GM23338 (cell line): ENCODE measurements at places on chromosomes 2 and 18.

- DNase-seq, result no peak
Measured at GRCh38 chr2:105840933-105841332, 96.2 kb downstream of the NCK2 start.

DNA sequence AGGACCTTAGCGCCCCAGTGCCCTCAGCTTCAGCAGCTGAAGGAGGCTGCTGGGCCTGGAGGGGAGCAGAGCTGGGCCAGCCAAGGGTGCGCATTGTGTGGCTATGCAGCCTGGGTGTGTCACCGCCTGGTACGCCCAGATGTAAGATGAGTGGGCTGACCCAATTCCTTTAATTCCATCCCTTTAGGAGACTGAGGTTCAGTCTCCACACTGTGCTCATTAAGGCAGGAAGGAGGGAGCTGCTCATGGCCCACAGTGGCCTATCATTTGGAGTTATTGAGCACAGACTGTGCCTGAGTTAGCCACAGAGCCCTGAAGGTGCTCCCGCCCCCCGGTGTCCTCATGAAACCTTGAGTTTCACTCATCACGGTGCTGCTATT lies 194.1 kb upstream of the GLI2 start:
- no peak for DNase-seq

DNA sequence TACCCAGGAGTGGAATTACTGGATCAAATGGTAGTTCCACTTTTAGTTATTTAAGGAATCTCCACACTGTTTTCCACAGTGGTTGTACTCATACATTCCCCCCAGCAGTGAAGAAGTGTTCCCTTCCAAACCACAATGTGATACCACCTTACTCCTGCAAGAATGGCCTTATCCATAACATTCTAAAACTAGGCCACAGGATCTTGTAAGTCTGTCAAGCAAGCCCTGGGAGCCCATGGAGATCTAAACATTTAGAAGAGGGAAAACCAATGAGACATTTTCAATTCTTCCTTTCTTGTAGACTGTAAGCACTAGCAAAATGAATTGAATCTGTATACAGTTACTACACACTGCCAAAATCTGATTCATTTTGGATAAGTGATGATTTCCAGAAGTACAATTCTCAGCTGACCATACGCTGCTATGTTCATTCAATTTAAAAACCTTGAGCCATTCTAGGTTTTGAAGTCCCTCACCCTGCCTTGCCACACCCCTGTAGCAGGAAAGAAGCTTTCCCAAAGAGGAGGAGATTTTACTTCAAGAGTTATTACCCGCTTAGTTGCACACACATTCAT lies 149.1 kb downstream of the SLC8A1 start:
- DNase-seq, result no peak

- DNase-seq, result no peak
Measured at GRCh38 chr2:203681978-203682377, 24.5 kb upstream of the CD28 start.

DNA sequence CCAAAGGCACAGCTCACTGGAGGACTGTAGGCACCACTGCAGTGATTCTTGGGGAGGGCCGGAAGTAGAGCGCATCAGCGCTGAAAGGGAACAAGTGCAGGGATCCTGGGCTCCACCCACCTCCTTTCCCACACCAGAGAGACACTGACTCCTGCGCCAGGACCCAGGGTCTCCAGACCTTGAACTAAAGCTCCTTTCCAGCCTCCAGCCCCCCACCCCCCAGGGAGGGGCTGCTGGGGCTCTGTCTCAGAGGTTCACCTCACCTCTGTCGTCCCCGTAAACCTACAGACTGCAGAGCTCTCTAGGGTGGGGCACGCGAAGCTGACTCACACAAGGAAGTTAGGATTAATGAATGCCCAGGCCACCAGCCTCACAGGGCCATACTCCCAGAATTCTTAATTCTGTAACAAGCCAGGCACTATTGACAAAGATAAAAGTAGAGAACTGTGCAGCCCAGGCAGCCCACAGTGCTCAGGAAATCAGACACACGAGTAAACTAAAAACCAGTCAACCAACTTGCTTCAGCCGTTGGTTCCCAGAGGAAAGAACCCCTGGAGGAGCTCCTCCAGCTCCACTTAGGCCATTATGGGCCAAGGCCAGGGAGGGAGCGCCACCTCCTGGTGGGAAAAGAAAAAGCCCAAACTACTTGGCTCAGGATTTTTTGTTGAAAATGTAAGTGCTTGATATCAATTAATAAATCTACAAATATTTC lies 45.1 kb upstream of the ACAA2 start:
- peak; percentile 84 for DNase-seq

DNA sequence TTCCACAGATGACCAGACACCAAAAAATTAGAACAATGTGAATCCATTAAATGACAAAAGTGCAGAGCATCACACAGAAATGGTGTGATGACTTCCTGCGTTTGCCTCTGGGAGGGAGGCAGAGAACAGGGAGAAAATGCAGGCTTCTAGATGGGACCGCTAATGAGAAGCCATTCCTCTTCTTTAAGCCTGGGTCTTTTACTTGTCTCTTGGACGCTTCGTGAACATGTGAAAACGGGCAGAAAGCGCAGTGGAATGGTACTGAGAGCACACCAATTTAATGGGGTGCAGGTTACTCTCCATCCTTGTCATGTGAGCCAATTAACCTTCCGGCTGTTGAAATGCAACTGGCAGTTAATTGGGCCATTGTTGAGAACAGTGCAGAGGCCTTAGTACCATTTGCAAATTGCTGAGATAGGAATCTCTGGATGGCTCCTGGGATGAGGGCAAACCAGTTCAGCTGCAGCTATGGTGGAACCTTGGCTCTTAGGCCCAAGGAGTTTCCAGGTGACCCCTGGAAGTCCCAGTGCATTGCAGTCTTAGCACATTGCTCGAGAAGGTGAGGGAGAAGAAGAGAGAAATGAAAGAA lies 210.4 kb upstream of the CXCR4 start:
- DNase-seq, result no peak

DNA sequence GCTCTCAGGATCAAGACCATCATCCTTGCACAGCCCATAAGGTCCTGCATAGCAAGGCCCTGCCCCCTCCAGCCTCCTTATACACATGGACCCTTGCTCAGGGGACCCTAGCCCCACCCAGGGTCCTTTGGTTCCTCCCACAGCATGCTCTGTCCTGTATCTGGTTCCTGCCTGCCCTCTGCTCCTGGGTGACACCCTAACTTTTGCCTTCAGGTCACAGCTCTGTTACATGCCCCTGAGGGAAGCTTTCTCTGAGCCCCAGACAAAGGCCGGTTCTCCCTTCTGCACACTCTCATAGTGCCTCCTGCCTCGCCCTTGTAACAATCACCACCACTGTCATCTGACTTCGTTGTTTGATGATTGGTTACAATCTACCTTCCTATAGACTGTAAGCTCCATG lies 204.8 kb downstream of the SMAD2 start:
- no peak for DNase-seq

GRCh38 chr2:171173087-171173486 lies 12.4 kb upstream of the TLK1 start:
- DNase-seq, result no peak

- no peak for DNase-seq
Measured at GRCh38 chr2:226076529-226076928, 677.0 kb downstream of the NYAP2 start.

GRCh38 chr2:126657148-126657635 lies 1.2 kb downstream of the GYPC start:
- DNase-seq, result peak; percentile 31

DNA sequence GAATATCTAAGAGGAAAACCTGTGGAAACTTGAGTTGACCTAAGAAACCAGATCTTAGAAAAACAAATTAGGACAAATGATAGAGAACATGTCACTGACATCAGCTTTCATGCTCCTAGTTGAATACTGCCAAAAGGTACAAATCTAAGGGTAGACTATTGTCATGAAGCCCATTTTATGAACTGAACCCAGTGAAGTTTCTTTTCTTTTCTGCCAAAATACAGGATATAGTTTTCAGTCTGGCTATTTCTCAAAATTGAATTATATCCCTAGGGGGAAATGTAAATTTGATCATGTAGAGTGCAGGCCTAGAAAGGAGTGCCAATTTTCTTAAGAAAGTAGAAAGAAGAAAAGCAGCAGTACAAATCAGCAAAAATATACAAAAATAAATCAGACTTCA lies 46.6 kb downstream of the FSIP2 start:
- no peak for DNase-seq

DNA sequence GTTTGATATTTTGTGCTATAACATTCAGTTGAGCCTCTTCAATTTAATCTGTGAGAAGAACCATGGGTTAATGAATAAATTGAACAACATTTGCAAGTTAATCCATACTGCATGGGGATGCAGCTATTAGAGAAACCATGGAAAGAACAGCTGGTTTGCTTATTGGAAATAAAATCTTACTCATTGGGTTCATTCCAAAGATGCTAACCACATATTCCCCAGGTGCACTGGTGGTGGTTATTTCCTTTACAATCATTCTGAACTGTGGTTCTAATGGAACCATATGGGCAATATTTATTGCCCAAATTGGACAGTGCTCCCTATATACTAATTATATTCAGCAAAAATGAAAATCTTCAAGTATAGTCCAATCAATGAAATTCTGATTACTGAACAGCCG lies 1200.4 kb upstream of the CDH2 start:
- DNase-seq, result no peak

DNA sequence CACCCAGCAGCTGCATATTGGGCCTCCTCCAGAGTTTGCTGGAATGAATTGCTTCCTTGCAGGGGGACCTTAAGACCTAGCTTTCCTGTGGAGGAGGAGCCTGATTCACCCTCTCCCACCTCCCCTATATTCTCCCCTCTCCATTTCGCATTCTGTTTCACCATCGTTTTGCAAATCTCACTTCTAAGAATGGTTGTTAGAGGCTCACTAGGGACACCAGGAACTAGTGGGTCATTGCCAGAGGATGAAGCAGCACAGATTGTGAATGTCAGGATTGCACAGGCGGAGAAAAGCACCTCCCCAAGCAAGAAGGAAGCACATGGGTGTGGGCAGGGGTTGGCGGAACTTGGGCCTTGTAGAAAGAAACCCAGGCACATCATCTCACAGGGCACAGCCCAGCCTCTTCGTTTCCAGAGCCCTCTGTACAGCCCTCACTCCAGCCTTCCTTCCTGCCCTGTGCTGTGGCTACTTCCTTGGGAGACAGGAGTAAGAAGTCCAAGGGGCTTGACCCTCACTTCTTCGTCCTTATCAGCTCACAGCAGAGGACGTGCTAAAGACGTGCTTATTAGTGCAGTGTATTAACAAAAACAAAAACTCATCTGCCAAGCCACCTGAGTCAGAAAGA lies 63.4 kb downstream of the TACR1 start:
- no peak for DNase-seq
